Epithelial cell of esophagus (primary cell): ENCODE measurements at places on chromosomes 4 and X.

- DNase-seq, result no peak
Measured at GRCh38 chr4:6616087-6616995, 24.1 kb upstream of the MRFAP1 start.

DNA sequence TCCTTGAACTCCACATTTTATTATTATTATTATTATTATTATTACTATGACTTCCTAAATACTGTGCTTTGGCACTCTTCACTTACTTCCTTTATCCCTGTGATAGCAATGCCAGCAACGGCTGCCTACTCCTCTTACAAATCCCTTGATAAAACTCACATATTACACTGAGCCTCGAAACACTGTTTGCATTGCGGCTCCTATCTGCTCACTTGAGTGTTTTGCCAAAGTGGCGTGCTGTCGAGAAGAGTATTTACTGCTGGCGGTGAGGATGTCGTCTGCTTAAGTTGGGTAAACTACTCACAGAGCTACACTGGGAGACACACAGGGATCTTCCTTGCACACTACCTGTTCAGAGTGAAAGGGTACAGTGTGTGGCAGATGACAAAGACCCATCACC lies 143.4 kb upstream of the VCX3A start:
- DNase-seq, result no peak

DNA sequence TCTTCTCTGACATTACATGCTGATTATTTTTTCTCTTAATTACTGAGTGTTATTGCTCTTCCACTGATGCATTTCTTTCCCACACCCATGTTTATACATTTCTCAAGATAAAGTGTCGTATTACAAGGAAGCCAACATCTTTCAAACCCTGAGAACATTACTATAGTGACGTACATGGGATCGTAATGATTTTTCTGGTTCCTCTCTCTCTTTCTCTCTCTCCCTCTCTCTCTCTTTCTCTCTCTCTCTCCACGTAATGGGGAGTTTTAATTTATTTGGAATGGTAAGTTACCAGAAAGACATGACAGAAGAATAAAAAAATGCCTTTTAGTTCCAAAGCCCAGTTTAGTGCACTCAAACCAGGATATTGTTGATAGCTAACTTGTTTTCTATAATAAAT lies 40.4 kb upstream of the MAPK10 start:
- peak; percentile 64 for DNase-seq

- no peak for DNase-seq
Measured at GRCh38 chr4:48692897-48693296, 87.2 kb downstream of the FRYL start.

DNA sequence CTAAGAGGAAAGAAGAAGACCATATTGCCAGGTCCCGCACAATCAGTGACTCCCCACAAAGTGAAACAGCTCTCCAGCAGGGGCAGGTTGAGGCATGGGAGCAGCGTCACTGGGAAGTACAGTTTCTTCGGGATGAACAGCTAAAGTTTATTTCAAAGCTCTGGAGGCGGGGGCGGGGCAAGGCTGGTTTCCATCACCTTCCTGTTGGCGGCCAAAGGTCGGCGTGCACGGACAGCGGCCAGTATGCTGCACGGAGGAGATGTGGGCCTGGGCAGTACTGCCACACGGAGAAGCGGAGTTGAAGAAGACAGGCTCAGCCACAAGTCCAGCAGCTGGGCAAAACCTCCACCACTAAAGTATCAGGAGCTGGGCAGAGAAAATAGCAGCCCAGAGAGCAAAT lies 951 bp upstream of the ZNF518B start:
- DNase-seq, result no peak

DNA sequence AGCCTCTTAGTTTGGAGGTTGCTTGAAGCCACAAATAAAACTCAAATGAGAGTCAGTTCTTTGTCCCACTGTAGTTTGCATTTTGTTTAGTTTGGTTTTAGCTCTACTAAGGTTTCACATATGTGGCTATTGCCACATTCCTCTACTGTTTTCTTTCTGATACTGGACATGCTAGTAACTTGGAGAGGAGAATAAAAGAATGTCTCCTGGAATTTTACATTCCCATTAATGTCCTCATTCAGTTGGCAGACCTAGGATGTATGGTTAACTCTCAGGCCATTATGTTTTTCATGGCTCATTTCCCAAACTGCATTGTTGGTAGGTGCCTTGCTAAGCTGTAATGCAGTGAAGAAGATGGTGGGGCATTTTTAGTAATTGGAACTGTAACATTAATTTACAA lies 29.9 kb downstream of the UPRT start:
- no peak for DNase-seq

- DNase-seq, result peak; percentile 57
Measured at GRCh38 chr4:3257103-3257555, 8.2 kb downstream of the MSANTD1 start.

GRCh38 chrX:129629837-129630236 lies 24.9 kb downstream of the APLN start:
- no peak for DNase-seq

DNA sequence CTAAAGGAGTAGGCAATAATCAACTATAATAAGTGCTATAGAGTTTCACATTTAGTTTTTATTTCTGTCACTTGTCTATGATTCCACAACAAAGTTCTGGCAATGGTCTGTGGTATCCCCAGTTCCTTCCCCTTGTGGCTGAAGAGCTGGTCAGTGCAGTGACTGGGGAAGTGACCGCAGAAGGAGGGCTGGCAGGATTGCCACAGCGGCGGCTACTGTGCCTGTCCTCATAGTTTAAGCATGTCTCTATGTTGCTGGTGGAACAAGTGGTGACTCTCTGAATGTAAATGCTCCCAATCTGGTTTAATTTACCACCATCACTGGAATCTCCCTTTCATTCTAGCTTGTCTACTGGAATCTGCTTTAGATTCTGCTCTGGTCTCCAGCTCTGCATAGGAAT lies 170.6 kb upstream of the GK2 start:
- DNase-seq, result no peak

GRCh38 chrX:82127228-82128123 lies 925.6 kb downstream of the SH3BGRL start:
- no peak for DNase-seq
